ENCODE measurements at places on chromosomes 3 and 15. TPM values are rescaled to one million over a fixed set of nuclear protein-coding genes. Genes with fewer than 3 reads are reported as not detected.

PSTPIP1 gene
- 0.37 TPM for total RNA-seq

GALK2 gene
- 56.7 TPM for total RNA-seq

CEP19 gene
- total RNA-seq: 2.2 TPM

ESYT3 gene
- total RNA-seq: 1.4 TPM

PLCH1 gene
- under 0.01 TPM for total RNA-seq

SV2B gene
- not detected for total RNA-seq

HCN4 gene
- not detected for total RNA-seq

GPR160 gene
- 0.39 TPM for total RNA-seq

EPHB1 gene
- total RNA-seq: 0.73 TPM

IQCH gene
- 3.7 TPM for total RNA-seq

UNC13C gene
- total RNA-seq: not detected

DUOXA1 gene
- total RNA-seq: not detected

SERPINI2 gene
- total RNA-seq: not detected

TRH gene
- not detected for total RNA-seq

MYZAP gene
- total RNA-seq: under 0.01 TPM

PP2D1 gene
- not detected for total RNA-seq

ARPP21 gene
- total RNA-seq: not detected

CDHR4 gene
- not detected for total RNA-seq

TGM4 gene
- total RNA-seq: under 0.01 TPM

FRMD5 gene
- total RNA-seq: under 0.01 TPM

PRR20G gene
- total RNA-seq: not detected

LCTL gene
- total RNA-seq: not detected

ACKR2 gene
- 0.20 TPM for total RNA-seq

FANCD2OS gene
- not detected for total RNA-seq

LDHAL6B gene
- total RNA-seq: not detected

SAMMSON gene
- total RNA-seq: not detected

CYP19A1 gene
- 34.5 TPM for total RNA-seq

CKMT1A gene
- total RNA-seq: not detected

FMN1 gene
- 0.59 TPM for total RNA-seq

CASR gene
- not detected for total RNA-seq

RPLP1 gene
- total RNA-seq: 76.8 TPM

AP3S2 gene
- 36.7 TPM for total RNA-seq

OIP5 gene
- total RNA-seq: 8.6 TPM

BAHD1 gene
- 8.5 TPM for total RNA-seq

ADGRG7 gene
- total RNA-seq: not detected

CCR3 gene
- total RNA-seq: not detected

ECE2 gene
- not detected for total RNA-seq

WDR93 gene
- not detected for total RNA-seq

ISLR gene
- total RNA-seq: 18.7 TPM

Measured in subcutaneous preadipocyte (primary cell).